Activated CD4-positive, alpha-beta T cell treated with anti-CD3 and anti-CD28 coated beads, Interleukin-2, amount 10 ng/mL, durations not matched to agents 7 days and 5 days (primary cell): ENCODE measurements at places on chromosomes 1 and 21.

- DNase-seq: no peak
Measured at GRCh38 chr1:220380885-220381284, 108.6 kb upstream of the RAB3GAP2 start.

DNA sequence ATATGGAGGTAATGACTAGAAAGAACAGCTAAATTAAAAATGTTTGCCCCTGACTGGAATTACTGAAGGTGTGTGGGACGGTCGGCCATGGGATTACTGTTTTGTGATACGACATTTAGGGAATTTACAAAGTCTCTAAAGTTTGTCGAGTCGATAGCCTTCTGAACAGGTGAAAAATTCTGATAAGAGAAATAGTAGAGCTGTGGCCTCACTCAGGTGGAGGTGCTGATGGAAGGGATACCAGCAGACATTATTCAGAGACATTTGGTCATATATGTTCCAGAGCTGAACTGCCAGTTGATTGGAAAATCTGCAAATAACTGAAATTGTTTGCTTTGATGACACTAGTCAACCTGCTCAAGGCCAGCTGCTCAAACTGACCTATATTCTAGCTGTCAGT, 71.1 kb downstream of the ADCY10 start:
- DNase-seq: no peak

- no peak for DNase-seq
Measured at GRCh38 chr1:178539291-178539690, 26.4 kb downstream of the TEX35 start.

DNA sequence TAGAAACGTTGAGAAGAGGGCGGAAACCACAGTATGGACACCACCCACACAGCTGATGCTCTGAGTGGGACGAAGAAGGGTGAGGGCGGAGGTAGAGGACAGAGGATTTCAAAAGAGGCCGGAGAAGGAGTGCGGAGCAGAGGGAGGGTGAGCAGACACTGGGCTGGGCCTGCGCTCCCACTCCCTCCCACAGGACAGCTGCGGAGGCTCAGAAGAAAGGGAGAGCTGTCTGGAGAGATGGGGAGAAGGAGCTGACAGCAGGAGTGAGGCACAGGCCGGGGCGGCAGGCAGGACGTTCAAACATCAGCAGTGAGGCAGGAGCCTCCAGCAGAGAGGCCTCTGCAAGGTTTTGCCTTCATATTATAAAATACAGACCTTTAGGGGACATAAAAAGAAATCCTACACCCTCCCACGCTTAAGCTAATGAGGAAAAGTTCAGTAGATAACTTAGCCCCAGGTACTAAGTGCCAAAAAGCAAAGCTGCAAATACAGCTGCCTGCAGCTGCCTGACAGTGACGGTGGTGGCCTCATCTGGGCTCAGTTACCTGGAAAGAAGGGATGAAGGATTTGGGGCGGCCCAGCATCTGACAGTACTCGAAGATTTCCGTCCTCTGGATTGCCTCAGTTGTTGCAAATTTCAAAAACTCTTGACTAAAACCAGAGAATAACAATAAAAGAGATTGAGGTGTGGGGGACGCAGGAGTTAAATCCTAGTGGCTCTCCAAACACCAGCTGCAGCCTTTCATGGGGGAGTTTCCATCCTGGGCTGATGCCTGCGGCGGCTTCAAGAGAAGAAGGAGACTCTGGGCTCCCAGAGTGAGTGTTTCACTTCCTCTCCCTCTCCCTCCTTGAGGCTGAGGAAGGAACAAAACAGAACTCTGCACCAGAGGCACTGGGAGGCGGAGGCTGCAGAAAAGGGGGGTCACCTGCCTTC, 25.6 kb downstream of the SEC16B start:
- DNase-seq: no peak

DNA sequence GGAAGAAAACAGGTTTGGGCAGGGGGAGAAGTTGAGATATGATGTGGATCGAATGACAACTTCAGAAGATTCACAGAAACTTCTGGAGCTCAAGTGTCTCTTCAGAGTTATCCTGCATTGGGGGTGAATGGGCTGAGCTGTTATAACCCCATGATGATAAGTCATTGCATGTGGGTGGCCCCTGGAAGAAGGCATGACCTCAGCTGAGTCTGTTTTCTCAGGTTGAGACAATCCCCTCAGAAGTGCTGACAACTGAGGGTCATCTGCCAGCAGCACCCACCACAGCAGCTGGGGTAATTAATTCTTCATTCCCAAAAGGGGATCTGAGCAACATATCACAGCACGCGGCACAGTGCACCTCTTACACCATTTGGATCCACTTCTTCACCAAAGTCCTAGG, 138.6 kb upstream of the CAMK1G start:
- DNase-seq: no peak

- DNase-seq: no peak
Measured at GRCh38 chr1:20153000-20153418, 13.9 kb downstream of the PLA2G2F start.

DNA sequence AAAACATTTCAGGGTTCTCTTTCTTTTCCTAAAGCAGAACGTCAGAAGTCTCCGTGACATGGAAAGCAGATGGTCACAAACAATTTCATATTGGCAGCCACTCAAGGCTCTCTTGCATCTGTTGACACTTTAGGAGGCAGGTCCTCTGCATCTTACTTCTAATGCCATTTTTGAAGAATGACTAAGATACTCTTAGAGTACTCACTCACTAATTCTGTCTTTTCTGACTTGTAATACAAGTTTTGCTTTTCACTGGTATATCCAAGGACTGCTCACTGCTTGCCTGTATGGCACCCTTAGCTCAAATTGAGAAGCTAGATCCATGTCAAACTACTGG, 68.3 kb downstream of the PRRX1 start:
- no peak for DNase-seq

- no peak for DNase-seq
Measured at GRCh38 chr1:44282704-44283426, 69.6 kb downstream of the DMAP1 start.

DNA sequence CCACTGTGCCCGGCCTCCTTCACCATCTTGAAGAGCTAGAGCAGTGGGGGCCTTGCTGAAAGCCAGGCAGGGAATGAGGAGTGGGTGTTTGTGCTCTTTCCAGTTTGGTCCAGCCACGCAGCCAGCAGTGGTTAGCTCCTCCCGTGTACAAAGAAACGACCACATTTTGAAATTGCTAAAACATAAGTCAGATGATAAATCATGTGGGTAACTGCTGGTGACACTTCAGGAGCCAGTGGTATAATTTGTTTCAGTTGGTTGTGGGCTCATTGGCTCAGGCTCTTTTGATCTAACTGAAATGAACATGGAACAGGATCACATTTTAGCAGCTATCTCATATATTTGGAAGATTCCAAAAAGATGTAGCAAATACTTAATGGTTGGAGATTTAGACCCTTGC, 87.6 kb downstream of the MTR start:
- no peak for DNase-seq

DNA sequence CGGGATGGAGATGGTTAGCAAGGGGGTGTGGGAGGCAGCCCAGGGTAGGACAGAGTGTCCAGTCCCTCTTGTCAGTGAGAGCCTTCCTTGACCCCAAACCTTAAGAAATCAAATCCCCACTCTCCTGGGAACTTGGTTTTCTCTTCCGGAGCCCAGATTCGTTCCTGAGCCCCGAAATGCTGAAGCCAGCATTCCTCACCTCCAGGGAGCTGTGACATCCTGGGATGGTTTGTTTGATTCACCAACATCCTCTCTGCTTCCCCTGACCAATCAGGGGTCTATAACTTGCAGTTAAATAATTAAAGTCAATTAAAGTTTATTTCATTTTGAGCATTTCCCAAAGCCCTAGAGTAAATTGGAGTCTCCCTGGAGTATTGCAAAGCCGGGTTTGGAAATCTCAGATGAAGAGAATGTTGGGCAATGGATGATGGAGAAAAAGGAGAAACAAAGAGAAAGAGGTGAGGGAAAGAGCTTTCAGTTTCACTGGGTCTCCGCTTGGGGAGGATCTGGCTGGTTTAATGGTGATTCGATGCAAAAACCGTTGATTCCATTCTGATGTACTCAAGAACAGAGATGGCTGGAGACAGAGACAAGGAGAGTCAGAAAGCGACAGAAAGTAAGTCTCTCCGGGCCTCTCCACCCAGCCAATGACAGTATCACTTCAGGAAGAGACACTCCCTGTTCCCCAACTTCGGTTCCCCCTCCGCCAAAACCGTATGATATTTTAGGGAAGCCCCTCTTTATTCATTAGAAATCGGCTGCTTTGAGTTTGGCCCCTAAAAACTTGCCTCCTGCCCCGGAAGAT, 12.8 kb upstream of the ALX3 start:
- no peak for DNase-seq

DNA sequence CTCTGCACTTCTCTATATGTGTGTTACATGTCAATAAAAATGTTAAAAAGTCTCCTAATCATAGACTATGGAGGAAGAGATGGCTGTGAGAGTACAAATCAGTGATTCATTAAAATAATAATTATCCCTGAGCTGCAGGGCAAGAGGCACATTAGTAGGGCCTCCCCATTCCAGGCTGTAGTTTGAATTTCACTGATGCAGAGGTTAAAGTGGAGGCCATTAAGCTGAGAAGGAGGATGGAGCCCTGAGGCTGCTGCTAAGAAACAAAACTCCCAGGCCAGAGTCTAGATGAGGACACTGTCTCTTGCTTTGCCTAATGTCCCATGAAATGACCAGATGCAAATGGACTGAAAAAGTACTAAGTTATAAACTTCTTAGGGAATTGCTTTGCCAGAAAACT, 89.1 kb upstream of the WDR26 start:
- DNase-seq: no peak

GRCh38 chr1:34245967-34246366, 69.3 kb downstream of the C1orf94 start:
- no peak for DNase-seq

DNA sequence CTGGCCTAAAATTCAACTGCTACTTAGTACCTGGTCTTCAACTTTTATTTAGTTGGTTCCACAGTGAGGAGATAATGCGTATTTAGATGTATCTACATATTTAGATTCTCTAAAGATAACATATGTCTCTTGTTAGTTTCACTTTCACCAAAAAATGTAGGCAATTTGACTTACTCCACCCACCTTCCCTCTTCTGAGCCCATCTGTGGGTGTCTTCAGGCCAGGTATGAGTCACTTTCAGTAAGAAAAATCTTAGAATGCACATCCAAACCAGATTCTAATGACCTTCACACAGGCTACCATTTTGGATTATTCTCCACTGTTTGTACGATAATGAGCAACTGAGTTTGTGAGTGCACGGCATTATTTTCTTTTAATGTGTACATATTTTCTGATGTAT, 501.7 kb downstream of the NEGR1 start:
- no peak for DNase-seq

DNA sequence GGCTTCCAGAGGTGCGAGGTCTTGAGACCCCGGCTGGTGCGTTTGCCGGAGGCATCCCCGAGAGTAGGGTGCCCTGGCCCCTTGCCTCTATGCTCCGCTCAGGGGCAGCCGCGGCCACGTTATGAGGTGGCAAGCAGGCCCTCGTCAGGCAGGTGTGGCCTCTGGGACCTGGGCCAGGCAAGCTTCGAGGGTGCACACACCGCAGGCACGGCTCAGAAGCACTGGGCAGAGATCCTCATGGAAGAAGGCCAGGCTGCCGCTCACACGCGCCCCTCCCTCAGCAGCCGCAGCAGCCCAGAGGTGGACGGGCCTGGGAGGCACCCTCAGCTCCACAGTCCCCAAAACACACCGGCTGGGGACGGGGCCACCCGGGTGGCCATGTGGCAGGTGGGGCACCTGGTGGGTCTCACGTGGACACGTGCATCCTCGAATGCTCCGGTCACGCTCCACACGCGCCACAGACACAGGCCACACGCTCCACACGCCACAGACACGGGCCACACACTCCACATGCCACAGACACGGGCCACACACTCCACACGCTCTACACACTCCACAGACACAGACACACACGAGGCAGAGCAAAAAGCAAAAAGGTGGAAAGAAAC, 6.5 kb downstream of the SDF4 start:
- no peak for DNase-seq

DNA sequence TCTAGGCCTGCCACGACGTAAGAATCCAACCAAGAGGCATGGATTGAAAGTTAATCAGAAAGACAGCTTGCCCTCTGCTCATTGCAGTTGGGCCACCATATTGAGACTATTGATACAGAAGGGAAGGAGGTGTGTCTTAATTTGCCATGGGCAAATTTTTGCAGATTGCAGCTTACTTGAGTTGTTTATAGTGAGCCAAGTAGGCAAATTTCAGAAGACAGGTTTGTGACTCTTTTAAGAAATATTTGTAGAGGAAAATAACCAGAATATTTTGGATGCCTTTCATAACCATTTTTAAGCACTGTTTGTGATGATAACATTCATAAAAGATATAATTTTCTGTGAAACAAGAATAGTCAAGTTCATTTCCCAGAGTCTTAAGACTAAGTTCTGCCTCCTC, 74.1 kb downstream of the PRDM2 start:
- DNase-seq: no peak

GRCh38 chr1:198641501-198641900, 2.7 kb downstream of the PTPRC start:
- DNase-seq: peak; percentile 74

GRCh38 chr1:154871374-154871773, 1.3 kb upstream of the KCNN3 start:
- DNase-seq: no peak

- no peak for DNase-seq
Measured at GRCh38 chr1:41286486-41286885, 44.4 kb upstream of the SCMH1 start.

DNA sequence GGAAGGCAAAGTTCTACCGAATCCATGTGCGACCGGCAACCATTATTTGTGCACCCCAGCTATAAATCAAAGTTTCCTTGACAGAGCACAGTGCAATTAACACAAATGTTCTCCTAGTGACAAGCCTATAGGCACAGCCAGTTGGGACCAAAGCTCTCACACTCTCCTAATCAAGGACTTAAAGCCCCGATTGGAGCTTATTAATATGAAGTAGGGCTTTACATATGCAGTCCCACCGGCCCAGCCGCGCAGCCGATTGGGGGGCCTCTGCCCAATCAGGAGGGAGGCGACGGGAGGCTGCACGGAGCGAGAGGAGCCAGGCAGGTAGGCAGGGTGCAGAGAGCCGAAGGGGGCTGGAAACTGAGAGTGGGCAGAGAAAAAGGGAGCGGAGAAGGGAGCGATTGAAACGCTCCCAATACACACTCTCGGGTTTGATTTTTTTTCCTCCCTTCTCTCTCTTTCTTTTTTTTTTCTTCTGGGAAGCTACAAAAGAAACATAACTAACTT, at the start of gene ESRRG:
ESRRG (minus strand) TSS at position 156 of the 507 bp plus-strand sequence; CDS start at position 26, 130 bp downstream.
- DNase-seq: no peak

- DNase-seq: no peak
Measured at GRCh38 chr1:208137193-208137592, 107.0 kb downstream of the PLXNA2 start.
